ENCODE measurements at places on chromosomes 11 and 22.
A peak's percentile ranks its signal among the peaks of the same experiment; 100 is the strongest.

DNA sequence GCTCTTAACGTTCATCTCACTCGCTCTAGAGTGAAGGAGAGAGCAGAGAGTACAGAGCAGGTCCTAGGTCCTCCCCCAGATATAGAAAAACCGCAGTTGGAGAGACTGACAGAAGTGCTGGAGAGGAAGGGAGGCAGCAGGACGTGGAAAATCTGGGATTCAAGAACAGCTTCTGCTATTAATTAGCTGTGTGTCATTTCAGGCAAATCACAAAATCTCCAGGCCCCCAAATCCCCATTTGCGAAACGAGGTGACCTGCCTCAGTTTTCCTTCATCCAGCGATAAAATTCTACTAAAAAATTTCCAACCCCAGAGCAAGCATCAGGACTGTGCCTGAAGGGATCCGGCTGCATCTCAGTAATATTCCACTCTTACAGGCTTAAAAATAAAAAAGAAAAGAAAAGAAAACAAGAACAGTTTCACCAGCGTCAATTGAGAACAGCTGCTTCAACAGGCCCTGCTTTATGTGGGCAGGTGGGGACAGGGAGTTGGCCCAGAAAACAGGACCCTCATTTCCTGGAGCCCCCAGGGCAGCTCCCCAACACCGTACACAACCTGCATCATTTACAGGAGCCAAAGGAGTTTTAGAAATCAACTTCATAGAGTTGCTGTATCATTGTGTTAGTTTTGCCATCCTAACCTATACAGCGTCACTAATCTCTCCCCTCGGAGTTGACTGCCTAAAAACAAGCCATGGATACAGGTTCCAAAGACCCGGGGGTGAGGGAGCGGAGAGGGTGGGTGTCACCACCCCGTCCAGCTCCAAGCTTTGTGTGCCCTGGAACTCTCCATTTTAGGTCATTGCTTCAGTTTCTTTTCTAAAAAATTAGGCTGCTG, 2.3 kb upstream of the MALAT1 start:
- peaks cover 6% of the 10 kb centered on the region for H3K36me3 ChIP-seq
- H3K4me3 ChIP-seq: peak overlapping the region; percentile 71
- peaks cover 60% of the 10 kb centered on the region for H3K4me1 ChIP-seq

GRCh38 chr11:57111619-57112018, 70.1 kb upstream of the LRRC55 start:
- no peaks in the 10 kb centered on the region for H3K27me3 ChIP-seq
- DNase-seq: no peak
- no peaks in the 10 kb centered on the region for H3K36me3 ChIP-seq
- H3K4me3 ChIP-seq: no peak overlapping the region

DNA sequence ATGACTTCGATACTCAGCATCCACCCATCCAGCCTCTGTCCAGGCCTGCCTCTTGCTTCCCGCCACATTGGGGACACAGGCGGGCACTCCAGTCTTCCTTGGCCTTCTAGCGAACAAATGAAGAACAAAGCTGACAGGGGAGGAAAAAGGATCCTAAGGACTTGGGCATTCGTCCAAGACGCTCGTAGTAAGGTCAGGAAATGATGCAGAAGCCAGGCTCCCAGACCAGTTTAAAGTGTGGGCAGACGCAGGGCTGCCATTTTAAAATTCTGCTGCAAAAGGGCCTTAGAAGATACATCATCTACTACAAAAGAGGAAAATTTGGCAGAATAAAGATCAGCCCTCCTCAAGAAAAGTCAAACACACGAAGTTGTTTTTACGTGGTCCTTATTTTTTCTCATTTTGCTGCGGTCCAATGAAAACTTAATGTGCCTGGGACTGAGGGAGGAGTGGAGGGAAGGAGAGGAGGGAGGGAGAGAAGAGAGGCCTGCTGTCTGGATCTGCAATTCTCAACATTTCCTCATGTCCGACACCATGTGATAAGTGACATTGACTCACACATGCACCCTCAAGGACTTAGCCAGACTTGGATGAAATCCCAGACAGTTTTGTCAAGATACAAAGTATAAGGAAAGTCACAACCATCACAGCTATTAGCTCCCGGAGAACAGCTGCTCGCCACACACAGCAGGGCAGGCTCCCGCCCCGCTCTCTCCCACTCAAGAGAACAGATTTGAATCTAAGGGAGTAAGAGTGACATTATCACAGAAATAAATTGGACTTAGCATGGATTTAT, 5.7 kb downstream of the DNAL4 start:
- peaks cover 52% of the 10 kb centered on the region for H3K4me1 ChIP-seq
- peak; percentile 28 for DNase-seq
- no peaks in the 10 kb centered on the region for H3K27me3 ChIP-seq

DNA sequence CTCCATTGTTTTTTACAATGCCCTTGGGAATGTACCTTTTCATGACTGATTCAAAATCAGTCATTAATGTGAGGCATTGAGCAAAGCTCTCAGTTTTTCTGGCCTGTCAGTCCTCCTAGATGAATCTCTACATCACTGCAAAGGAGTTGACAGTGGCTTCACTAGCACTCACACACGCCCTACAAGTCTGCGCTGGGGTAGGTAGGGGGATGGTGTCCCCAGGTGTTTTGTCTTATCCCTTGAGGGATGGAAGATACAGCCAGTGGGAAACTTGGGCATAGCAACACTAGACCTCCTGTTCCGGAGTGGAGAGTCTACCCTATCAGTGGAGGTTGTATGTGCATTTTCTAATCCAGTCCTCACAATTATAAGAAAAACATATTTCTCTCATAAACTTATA, 27.0 kb downstream of the TRIM77 start:
- H3K27me3 ChIP-seq: no peaks in the 10 kb centered on the region
- H3K27ac ChIP-seq: no peak overlapping the region
- no peaks in the 10 kb centered on the region for H3K4me1 ChIP-seq
- no peaks in the 10 kb centered on the region for H3K36me3 ChIP-seq
- H3K4me3 ChIP-seq: no peak overlapping the region
- no peak for DNase-seq

DNA sequence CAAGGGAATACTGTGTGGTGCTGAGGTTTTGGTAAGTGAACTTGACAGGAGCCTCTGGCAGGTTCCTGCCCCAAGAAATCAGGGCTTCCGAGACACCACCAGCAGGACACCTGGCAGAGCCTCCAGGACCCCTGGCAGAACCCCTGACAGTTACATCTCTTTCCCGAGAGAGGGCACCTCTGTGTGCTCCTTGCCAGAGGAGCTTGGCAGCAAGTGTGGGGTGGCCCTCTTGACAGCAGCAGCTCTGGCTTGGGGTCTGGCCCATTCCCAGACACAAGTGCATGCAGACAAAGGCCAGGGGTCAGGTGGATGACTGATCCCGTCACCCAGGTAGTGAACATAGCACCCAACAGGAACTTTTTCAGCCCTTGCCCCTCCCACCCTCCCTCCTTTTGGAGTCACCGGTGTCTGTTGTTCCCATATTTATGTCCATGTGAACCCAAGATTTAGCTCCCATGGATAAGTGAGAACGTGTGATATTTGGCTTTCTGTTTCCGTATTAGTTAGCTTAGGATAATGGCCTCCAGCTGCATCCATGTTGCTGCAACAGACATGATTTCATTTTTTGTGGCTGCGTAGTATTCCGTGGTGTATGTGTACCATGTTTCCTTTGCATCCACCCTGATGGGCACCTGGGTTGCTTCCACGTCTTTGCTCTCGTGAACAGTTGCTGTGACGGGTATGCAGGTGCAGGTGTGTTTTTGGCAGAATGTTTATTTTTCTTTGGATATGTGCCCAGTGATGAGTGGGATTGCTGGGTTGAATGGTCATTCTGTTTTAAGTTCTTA, 21.2 kb upstream of the OSBPL5 start:
- H3K36me3 ChIP-seq: no peaks in the 10 kb centered on the region
- H3K4me3 ChIP-seq: no peak overlapping the region
- H3K27ac ChIP-seq: no peak overlapping the region
- H3K27me3 ChIP-seq: no peaks in the 10 kb centered on the region
- DNase-seq: no peak

DNA sequence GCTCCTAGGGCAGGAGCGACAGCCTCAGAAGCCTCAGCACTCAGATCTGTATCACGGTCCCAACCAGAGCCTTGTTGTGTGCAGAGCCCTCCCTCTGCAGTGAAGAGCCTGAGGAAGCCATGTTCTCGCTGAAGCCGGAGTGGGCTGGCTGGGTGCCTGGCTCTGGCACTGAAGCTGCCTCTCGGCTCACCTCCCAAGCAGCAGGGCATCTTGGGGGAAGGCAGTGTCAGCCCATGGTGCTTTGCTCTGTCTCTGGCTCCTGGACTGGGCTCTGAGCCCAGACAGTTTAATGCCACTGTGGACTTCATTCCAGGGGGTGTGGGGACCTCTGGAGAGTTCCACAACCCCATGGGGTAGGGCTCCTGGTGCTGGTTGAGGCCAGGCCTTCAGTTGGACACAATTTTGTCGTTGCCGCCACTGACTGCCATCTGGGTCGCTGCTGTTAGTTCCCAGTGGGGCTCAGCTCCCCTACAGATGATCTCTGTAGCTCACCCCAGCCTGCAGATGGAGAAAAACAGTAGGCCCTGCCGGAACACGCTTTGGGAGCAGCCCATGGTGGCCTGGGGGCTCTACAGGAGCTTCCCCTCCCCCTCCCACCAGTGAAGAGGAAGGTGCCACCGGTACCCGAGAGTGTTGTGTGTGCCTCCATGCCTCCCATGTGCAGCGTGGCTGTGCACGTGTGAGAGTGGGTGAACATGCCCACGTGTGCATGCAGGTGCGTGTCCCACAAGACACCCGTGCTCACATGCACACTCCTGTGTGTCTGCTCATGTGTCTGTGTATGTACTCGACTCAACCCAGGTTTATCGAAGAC, 86.5 kb upstream of the B3GAT1 start:
- no peak overlapping the region for H3K27ac ChIP-seq
- no peaks in the 10 kb centered on the region for H3K27me3 ChIP-seq
- no peaks in the 10 kb centered on the region for H3K36me3 ChIP-seq
- no peaks in the 10 kb centered on the region for H3K4me1 ChIP-seq
- DNase-seq: no peak

DNA sequence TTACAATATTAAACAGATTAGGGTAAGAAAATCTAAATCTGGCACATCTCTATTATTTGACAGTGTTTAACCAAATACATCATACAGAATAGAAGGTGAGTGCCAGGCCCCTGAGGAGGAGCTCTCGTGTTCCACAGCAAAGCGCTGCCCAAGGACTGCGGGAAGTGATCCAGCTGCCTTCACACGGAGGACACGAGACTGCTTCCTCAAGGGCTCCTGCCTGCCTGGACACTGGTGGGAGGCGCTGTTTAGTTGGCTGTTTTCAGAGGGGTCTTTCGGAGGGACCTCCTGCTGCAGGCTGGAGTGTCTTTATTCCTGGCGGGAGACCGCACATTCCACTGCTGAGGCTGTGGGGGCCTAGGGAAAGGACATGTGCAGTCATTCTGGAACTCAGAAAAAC, 71.1 kb downstream of the NCAPD3 start:
- DNase-seq: no peak
- H3K27me3 ChIP-seq: no peaks in the 10 kb centered on the region
- no peak overlapping the region for H3K4me3 ChIP-seq
- H3K36me3 ChIP-seq: peaks cover 33% of the 10 kb centered on the region

GRCh38 chr11:121042296-121042695, 18.4 kb downstream of the TBCEL start:
- H3K27me3 ChIP-seq: no peaks in the 10 kb centered on the region
- no peak for DNase-seq
- H3K36me3 ChIP-seq: peaks cover 6% of the 10 kb centered on the region
- H3K4me1 ChIP-seq: no peaks in the 10 kb centered on the region
- no peak overlapping the region for H3K27ac ChIP-seq

DNA sequence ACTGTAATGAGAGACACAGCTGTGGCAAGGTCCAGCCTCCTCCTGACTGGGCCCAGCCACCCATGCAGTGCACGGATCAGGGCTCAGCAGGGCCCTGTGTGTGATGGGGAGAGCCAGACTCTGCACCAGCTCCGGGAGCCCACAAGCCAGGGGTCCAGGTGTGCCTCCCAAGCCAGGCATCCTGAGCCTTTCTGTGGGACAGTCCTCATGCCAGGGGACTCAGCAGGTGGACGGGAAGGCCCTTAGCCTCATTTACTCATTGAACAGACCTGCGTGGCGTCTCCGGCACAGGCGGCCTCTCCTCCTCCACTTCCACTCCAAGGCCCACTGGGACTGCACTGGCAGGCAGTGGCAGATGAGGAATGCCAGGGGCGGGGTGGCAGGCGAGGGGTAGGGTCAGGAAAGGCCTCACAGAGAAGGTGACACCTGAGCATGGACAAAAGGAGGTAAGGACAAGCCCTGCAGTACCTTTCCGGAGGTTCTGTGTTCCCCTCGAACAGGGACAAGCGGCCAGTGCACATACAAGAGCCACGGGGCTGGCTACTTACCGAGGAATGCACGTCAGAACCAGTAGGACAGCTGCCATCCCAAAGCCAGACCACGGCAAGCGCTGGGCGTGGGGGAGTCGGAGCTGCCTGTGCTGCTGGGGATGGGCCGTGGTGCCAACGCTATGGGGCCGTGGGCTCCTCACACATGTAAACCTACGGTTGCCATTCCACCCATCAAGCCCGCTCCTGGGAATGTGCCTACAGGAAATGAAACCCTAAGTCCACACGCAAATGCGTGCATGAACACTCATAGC, 52.7 kb downstream of the IGF2 start:
- H3K4me1 ChIP-seq: no peaks in the 10 kb centered on the region
- no peaks in the 10 kb centered on the region for H3K27me3 ChIP-seq
- no peak overlapping the region for H3K4me3 ChIP-seq
- no peaks in the 10 kb centered on the region for H3K36me3 ChIP-seq
- DNase-seq: no peak

- peak overlapping the region; percentile 50 for H3K27ac ChIP-seq
- H3K4me1 ChIP-seq: peaks cover 16% of the 10 kb centered on the region
- no peak overlapping the region for H3K4me3 ChIP-seq
- no peak for DNase-seq
Observed at GRCh38 chr11:69419662-69420395, 61.6 kb upstream of the LINC01488 start.

GRCh38 chr11:126683766-126684728, 316.5 kb downstream of the KIRREL3 start:
- no peak overlapping the region for H3K27ac ChIP-seq
- no peak overlapping the region for H3K4me3 ChIP-seq
- H3K4me1 ChIP-seq: no peaks in the 10 kb centered on the region
- DNase-seq: no peak
- no peaks in the 10 kb centered on the region for H3K27me3 ChIP-seq
- no peaks in the 10 kb centered on the region for H3K36me3 ChIP-seq

- no peaks in the 10 kb centered on the region for H3K27me3 ChIP-seq
- no peaks in the 10 kb centered on the region for H3K4me1 ChIP-seq
- DNase-seq: no peak
- H3K36me3 ChIP-seq: no peaks in the 10 kb centered on the region
Observed at GRCh38 chr22:36831206-36831605, 14.4 kb upstream of the PVALB start.

Data from thoracic aorta (tissue), 2 donors.